ENCODE measurements at places on chromosomes 4 and X.

GRCh38 chr4:153143527-153144348, 60.5 kb upstream of the TRIM2 start:
- no peak for DNase-seq

DNA sequence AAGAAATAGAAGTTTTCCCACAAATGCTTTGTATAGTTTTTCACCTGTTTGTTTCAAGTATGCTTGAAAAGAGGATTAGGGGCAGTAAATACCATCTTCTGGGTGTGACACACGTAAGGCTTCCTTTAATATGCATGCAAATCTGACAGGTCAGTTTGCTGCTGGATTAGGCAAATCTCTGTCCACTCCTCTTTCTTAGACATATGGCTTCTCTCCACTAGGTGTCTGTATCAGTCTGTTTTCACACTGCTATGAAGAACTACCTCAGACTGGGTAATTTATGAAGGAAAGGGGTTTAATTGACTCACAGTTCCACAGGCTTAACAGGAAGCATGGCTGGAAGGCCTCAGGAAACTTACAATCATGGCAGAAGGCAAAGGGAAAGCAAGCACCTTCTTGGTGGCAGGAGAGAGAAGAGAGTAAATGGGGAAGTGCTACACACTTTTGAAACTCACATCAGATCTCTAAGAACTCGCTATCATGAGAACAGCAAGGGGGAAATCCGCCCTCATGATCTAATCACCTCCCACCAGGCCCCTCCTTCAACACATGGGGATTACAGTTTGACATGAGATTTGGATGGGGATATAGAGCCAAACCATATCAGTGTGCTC, 66.9 kb downstream of the TAB3 start:
- DNase-seq: no peak

GRCh38 chrX:142505839-142506238, 300.7 kb upstream of the MAGEC2 start:
- no peak for DNase-seq

GRCh38 chr4:31190671-31191070, 470.5 kb downstream of the PCDH7 start:
- no peak for DNase-seq

DNA sequence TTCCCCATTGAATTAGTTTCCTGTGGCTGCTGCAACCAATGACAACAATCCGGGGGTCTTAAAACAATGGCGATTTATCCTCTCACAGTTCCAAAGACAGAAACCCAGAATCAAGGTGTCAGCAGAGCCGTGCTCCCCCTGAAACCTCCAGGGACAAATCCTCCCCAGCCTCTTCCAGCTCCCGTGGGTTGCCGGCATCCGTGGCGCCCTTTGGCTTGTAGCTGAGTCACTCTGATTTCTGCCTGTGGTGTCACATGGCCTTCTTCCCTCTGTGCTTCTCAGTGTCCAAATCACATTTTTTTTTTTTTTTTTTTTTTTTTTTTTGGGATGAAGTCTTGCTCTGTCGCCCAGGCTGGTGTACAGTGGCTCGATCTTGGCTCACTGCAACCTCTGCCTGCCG, 64.5 kb upstream of the STX18 start:
- DNase-seq: no peak

DNA sequence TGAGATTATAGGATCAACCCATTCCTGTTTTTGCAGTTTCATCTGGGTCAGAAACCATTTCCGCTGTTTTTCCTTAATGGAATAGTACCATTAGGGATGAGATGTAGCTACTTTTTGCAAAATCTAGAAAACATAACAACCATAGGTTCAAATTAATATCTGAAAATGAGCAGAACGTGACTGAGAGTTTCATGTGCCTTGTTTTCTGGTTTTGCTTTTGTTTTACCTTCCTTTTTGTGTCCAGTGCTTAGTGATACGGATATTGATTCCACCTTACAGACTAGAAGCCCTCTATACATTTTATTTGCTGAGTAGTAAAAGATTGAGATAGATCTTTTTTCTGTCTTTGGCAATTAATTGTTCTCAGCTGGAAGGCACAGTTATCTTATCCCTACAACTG, 46.5 kb downstream of the SNX25 start:
- no peak for DNase-seq

DNA sequence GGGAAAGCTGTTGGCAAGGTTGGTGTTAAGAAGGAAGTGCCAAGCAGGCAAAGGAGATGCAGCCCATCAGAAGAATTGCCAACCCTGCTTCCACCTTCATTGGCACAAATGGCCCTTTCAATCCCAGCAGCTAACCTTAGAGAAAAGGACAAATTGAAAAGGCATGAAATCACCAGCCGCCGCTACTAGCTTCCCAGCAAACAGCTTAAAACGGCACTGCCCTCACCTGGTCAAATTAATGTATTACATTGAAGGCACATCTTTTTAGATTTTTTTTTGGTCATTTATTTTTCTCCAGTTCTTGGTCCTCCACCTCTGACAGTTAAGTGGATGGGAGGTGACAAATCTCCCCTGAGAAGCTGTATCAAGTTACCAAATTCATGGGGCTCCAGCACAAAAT, 51.0 kb upstream of the NHSL2 start:
- DNase-seq: no peak

GRCh38 chr4:89316931-89317366, 9.3 kb upstream of the GPRIN3 start:
- DNase-seq: no peak

DNA sequence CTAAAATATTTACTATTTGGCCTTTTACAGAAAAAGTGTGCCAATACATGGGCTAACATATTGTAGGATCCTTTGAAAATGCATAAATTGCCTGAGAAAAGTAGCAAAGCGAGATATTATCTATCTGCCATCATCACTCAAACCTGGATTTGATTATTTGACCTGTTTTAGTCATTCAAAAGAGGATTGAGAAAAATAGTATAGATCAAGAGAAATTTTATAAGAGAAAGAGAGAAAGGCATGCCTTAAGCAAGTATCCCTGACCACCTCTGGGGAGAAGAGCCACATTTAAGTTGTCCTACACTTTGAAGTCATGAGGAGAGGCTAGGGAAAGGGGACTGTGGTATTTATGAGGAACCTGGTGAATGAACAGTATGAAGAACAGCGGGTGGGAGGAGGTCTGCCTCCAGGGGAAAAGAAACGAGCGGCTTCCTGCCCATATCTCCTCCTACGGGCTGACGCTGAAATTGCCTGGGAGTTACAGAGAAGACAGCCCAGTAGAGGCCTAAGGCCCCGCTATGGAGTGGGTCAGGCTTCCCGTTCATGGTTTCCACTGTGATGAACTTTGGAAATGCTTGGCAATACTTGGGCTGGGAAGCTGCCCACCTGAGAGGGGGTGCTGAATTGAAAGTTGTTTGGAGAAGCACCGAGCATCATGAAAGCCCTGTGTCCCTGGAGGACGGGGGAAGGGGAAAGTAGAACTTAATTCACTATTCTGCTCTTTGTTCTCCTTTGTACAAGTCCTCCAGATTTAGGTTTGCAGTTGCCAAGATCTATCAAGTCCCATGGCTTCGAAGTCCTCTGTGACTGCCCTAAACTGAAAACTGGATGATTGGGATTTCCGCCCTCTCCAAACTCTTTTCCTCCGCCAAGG, 106.9 kb upstream of the ACSL4 start:
- no peak for DNase-seq

GRCh38 chrX:68045008-68045577, 388.2 kb downstream of the OPHN1 start:
- DNase-seq: no peak

- no peak for DNase-seq
Measured at GRCh38 chr4:71765350-71765749, 18.5 kb downstream of the GC start.

DNA sequence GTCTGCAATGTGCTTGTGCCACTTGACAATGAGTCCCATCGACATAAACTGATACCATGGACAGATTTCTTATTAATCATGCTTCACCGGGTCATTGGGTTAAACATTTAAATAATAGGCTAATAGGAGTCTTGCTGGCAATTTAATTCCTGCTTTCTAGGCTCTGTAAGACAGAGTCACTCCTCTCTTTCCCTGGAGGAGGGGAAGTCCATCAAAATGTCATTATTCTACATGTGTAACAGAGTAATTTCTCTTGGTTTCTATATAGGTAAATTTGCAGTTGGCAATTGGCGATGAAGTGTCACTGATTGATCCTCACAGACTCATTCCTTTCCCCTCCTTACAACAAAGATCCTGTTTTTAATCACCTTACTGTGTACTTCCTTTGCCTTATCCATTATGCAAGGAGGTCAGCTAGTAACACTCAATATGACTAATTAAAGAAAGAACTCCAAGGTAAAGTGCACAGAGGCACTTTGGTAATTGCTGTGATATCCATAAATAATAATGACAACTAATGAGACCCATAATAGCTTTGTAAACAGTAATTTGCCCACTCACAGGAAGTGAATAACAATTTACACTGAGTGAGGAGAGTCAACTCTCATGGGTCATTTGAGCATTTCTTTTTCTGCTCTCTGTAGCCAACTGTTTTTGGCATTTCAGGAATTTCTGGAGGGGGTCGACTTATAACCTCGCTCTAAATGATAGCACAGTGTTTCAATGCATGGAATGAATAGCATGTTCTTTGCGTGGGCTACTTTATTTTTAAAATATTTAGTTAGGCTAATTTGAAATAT, 184.0 kb downstream of the UGT8 start:
- no peak for DNase-seq

- DNase-seq: no peak
Measured at GRCh38 chr4:182337366-182337765, 94.2 kb downstream of the TENM3 start.

DNA sequence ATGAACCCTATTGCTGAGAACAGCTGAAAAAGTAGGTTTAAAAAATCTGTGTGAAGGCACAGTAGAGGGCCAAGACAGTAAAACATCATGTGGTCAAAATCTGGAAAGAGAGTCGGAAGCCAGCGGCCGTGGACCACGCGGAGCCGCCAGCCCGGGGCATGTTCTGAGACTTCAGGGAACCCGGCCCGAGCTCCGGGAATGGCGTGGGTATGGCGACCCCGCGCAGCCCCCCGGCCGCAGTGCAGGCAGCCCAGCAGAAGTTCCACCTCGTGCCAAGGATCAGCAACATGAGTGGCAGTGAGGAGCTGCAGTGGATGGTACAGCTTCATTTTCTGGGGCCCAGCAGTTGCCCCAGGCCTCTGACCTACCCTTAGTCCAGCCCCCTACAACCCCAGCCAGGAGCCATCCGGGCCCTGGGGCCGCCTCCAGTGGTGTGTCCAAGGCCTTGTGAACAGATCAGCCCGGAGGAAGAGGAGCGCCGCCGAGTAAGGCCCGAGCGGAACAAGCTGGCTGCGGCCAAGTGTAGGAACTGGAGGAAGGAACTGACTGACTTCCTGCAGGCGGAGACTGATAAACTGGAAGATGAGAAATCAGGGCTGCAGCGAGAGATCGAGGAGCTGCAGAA, 94.2 kb downstream of the LARP1B start:
- no peak for DNase-seq

- no peak for DNase-seq
Measured at GRCh38 chr4:38008571-38009021, 48.4 kb downstream of the PTTG2 start.

- no peak for DNase-seq
Measured at GRCh38 chrX:134764202-134764785, 106.0 kb upstream of the PLAC1 start.

- DNase-seq: no peak
Measured at GRCh38 chr4:7780751-7781348, 158.8 kb downstream of the AFAP1 start.

GRCh38 chr4:155468282-155468681, 91.5 kb upstream of the MAP9 start:
- no peak for DNase-seq

DNA sequence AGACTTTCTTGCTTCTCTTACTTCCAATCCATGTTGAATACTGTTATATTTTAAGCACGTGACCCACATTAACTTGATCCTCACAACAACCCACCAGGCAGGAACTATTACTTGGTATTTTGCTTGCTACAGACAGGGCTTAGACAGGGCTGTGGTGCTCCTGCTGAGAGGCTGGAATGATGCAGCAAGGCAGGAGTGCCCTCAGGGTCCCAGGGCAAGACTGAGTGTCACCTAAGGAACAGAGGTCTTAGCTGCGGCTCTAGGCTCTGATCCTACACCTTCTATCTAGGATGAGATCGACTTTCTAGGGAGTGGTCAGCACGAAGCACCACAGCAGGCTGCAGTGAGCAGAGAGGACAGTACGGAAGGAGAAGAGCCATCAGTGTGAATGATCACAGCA, 20.0 kb downstream of the TAPT1 start:
- no peak for DNase-seq

- no peak for DNase-seq
Measured at GRCh38 chrX:153789654-153790053, 4.5 kb downstream of the IDH3G start.

- no peak for DNase-seq
Measured at GRCh38 chr4:187827631-187828030, 167.9 kb upstream of the ZFP42 start.

DNA sequence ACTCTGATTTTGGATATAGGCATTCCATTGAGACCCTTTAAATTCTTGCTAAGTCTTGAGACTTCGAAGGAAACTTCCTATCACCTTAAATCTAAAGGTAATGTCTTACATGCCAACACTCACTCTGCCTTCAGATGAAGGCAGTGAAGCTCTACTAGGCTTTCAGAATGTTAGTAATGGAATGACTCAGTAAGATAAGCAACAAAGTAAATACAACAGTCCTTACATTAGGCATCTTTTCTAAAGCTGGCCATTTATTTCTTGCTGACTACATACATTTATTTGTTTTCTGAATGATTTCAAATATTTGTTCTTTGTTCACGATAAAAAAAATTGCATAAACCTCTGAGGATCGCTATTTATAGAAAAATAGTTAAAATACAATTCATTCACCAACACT, 43.5 kb downstream of the ASIC5 start:
- no peak for DNase-seq

DNA sequence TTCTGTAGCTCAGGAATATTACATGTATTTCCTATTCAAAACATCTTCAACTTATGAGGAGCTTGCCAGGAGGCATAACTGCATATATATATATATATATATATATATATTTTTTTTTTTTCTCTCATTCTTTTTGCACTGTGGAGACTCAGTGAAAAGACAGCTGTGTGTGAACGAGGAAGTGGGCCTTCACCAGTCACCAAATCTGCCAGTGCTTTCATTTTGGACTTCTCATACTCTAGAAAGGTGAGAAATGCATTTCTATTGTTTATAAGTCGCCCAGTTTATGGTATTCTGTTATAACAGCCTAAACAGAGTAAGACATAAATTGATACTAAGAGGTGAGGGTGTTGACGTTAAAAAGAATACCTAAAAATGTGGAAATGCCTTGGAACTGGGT, 710.6 kb downstream of the TRAM1L1 start:
- DNase-seq: no peak
